ENCODE measurements at places on chromosomes 12 and 14.

DNA sequence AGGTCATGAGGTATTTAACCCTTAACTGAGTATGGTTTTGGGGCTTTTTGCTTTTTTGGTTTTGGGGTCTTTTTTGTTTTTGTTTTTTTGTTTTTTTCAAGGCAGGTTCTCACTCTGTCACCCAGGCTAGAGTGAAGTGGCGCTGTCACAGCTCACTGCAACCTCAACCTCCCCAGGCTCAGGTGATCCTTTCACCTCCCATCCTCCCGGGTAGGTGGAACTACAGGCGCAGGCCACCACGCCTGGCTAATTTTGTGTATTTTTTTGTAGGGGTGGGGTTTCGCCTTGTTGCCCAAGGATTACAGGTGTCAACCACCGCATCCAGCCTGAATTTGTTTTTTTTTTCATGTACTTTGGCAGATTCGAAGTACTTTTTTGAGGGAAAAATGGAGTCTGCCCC, 19.9 kb downstream of the RAP1B start:
- DNase-seq, result no peak

- DNase-seq, result no peak
These were observed 1122.7 kb upstream of the ATXN7L3B start for GRCh38 chr12:73414926-73415325.

GRCh38 chr12:80937391-80938238, at the start of gene LIN7A:
LIN7A (minus strand) TSS chr12:80937934; CDS start chr12:80937722, 212 bp downstream.
- peak; percentile 23 for DNase-seq

GRCh38 chr12:121233628-121234020, 23.7 kb downstream of the P2RX4 start:
- DNase-seq, result no peak

DNA sequence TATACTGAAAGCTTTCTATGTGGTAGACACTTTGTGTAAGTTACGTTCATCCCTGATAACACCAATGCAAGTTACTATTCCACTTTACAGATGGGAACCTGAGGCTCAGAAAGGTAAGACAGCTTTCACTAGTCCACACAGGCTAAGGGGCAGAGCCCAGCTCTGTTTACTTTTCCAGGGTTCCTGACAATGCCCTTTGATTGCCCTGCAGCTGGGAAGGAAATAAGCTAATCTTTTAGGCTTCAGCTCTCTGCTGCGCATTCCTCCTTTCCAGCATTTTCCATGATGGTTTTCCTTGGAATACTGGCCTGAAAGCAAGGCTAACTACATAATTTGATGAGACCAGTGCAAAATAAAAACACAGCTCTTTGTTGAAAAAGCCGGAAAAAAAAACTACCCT, 185.7 kb upstream of the BTG1 start:
- DNase-seq, result no peak

GRCh38 chr12:94272280-94272679, 123.9 kb downstream of the PLXNC1 start:
- no peak for DNase-seq

DNA sequence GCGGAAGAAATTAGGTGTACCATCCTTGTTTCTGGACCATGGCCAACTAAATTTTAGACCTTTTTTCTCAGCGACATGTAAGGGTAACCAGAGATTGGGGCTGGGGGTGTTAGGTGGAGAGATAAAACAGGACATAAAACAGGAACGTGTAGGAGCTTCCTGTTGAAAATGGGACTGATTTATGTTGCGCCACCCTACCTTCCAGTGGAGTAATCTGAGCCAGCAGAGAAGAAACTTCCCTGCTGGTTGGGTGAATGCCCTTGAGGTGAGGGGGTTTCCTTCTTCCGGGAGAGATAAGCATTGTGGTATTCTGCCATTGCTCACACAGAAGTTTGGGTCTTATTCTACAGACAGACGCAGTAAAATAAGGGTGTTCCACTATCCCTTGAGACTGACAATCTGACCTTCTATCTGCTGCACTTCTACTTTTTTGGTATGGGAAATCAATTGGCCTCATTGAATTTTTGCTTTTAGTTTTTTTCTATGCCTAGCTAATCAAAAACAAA, 417.6 kb downstream of the PCNX1 start:
- no peak for DNase-seq

DNA sequence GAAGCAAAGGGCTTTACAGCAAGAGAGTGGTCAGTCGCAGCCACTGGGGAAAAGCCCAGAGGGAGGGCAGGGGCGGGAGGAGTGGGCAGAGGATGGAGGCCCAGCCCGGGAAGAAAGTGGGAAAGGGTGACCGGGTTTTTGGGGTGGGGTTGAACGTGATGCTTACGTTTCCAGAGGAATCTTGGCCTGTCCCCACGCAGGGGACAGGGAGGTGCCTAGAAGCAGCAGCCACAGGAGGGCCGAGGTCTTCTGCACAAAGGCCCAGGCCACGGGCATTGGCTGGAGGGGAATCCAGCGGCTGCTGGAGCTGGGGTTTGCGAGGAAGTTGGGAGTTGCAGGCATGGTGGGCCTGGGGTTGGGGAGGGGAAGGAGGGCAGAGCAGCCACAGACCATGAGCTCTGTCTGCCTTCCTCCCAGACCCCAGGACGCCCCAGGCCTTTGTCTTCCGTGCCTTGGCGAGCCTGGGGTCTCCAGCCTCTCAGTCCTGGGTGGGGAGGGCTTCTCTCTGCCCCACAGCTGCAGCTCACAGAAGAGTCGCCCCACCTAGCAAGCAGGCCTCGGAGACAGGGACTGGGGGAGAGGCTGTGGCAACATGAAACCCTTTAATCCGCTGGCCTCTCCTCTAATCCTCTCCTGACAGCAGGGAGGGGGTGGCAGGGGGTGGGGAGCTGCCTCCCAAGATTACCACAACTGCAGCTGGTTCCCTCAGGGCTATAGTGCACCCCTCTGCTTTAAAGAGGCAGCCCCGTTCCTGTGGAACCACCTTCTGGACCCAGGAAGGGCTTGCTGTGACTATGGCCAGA, at the start of gene CACNA2D4:
TSS of gene CACNA2D4 (minus strand) at position 572 of the 803 bp plus-strand sequence. CDS start at position 393, 179 bp downstream.
- DNase-seq, result peak; percentile 64

DNA sequence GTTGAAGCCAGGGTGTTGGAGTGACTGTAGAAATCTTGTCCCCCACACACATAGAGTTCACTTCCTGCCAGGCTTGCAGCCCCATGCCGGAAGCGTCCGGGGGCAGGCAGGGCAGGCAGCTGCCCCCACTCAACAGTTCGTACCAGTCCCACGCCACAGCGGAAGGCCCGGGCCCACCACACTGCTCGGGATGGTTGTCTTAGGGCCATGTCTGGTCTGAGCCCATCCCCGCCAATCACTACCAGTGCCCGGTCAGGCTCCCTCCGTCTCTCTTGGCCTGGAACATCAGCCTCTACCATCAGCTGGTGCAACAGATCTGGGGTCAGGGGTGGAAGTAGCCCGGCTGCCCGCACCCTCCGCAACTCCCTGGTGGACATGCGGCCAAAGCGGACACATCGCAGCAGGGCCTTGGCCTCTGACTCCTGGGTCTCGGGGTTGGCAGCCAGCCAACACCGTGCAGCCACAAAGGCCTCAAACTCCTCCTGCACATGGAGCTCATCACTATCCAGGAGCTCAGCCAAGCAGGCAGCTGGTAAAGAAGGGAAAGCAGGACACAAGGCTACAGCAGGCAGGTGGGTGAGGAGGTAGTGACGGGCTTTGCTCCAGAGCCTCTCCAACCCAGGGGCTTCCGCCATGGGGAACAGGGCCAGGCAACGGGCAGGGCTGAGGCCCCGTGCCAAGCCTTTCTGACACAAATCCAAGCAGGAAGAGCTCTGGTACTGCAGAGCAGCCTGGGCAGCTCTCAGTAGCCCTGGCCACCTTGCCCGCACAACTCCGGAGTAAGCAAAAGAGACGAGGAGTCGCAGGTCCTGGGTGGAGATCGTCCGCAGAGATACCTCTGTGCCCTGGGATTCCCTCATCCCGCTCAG, 5.9 kb downstream of the KLHL33 start:
- no peak for DNase-seq

GRCh38 chr12:27970401-27971120, 2.0 kb downstream of the PTHLH start:
- peak; percentile 56 for DNase-seq

GRCh38 chr14:101845896-101846295, 84.4 kb downstream of the PPP2R5C start:
- DNase-seq, result no peak

DNA sequence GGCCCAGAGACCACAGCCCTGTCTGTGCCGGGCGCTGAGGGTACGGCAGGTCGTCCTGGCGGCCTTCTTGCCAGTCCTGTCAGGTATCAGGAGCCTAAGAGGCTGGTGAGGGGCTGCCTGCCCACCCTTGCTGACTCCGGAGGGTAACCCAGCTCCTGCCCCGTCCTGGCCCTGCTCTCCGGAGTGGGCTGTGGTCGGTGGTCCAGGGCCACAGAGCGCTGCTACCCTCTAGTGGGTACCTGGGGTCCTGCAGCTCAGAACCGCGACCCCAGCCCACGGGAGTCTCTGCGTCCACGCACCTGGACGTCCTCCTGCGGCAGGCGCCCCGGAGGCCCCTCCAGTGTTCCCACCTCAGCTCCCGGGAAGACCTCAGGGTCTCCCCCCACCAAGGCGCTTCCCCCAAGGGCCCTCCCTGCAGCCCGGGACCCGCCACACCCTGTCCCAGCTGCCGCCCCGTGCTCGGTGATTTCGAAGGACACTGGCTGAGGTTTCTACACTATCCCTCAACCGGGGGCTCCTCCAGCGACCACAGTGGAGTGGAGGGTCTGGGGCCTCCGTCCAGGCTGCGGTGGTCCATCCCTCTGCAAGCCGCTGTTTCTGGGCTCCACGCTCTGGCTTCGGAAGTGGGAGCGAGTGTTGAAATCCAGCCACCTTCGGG, 75.9 kb upstream of the FBRSL1 start:
- DNase-seq, result no peak

GRCh38 chr14:72433511-72433910, 460.4 kb downstream of the DPF3 start:
- no peak for DNase-seq

- DNase-seq, result no peak
These were observed 1080.3 kb downstream of the GALC start for GRCh38 chr14:86912709-86913108.

DNA sequence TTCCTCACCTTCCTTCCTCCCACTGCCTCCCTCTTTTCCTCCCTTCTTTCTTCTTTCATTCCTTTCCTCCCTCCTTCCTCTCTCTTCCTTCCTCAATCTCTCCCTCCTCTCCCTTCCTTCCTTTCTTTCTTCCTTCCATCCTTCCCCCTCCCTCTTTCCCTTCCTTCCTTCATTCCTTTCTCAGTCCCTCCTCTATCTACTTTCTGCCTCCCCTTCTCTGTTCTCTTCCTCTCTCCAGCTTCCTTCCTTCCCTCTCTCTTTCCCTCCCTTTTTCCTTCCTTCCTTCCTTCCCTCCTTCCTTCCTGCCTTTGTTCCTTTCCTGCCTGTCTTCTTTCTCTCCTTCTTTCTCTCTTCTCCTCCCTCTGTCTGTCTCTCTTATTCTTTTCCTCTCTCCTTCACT, 16.1 kb downstream of the ASCL1 start:
- DNase-seq, result no peak

DNA sequence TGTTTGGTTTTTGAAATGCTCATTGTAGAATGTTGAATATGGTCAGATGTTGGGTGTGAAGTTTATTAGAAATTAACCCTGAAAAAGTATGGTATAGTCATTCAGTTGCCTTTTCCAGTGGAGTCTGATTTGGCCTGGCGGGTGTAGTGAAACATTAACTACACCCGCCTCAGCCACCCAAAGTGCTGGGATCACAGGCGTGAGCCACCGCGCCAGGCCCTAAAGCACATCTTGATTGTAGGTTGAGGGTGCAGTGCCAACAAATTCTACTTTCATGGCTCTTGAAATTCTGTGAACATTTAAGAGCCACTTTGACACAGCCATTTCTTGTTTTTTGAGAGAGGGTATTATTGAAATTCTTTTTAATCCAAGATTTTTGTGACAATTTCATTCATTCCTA, 624.9 kb downstream of the DIO2 start:
- DNase-seq, result no peak

DNA sequence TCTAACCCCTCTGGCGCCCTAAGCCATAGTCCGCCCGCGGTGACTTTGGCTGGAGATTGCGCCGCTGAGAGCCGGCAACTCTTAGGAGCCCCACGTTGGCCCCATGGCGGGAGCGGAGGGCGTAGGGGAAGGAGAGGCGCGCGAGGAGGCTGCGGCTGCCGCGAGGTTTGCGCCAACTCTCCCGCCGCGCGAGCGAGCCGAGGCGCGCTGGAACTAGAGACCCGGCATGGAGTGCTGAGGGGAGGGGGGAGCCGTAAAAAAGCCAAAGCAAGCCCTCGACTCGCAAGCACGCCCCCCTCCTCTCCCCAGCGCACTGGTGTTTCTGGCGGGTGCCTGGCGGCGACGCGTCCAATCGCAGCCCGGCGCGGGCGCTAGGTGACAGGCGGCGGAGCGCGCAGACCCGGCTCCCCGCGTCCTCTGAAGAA, at the start of gene SYT10:
TSS of gene SYT10 (minus strand) at position 233 of the 425 bp plus-strand sequence. CDS start 297 bp downstream, outside the sequence.
- DNase-seq, result peak; percentile 90

DNA sequence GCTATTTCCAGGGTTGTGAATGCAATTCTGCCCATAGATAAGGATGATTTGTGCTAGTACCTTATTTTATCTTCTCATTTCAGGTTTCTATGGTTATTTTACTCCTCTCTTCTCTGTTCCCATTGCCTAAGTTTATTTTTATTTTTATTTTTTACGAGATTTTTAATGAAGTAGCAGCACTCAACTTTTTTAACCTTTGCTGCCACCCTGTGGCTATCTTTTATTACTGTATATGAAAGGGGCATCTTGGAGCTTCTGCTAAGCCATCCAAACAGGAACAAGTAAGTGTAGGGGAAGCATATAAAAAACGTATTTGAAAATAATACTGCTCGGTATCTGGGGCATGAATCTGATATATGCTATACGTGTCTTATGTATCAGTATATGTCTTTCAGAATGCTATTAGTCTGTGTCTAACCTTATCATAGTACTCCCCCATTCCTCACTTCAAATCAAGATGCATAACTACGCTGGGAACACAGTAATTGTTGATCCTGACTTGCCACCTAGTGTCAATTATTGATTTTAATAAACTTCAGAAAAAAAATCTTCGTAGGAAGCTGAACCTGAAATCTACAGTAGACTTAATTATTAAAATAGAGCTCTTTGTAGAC, 60.3 kb downstream of the KLRG1 start:
- DNase-seq, result peak; percentile 66

GRCh38 chr14:29355331-29355730, 572.3 kb downstream of the PRKD1 start:
- no peak for DNase-seq

- DNase-seq, result no peak
These were observed 2.7 kb downstream of the CIROP start for GRCh38 chr14:23101986-23102625.

GRCh38 chr14:69842686-69843420, 36.4 kb upstream of the SMOC1 start:
- DNase-seq, result no peak

GRCh38 chr14:100861188-100861936, 35.4 kb downstream of the MEG3 start:
- DNase-seq, result no peak

GRCh38 chr14:78605897-78606500, 435.8 kb downstream of the NRXN3 start:
- no peak for DNase-seq

DNA sequence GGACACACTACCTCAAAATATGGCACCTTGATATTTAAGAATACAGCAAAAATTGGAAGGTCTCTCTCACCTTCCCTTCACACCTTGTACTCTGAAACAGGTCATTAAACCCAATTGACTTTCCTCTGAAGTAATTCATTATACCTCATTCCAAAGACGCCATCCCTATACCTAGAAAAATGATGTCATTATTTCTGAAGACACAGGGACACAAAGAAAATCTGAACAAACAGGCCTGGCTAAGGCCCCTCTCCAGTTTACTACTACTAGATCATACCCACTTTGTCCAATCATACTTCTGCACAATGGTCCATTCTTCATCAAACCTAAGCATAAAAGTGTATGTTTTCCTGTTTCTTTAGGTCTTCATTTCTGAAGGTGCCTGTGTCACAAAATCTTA, 156.9 kb downstream of the RASSF9 start:
- no peak for DNase-seq

Data from NT2/D1 (cell line).